ENCODE measurements at places on chromosomes 3 and 15.

- no peak for DNase-seq
Observed at GRCh38 chr3:66989241-66989640, 8.9 kb upstream of the KBTBD8 start.

DNA sequence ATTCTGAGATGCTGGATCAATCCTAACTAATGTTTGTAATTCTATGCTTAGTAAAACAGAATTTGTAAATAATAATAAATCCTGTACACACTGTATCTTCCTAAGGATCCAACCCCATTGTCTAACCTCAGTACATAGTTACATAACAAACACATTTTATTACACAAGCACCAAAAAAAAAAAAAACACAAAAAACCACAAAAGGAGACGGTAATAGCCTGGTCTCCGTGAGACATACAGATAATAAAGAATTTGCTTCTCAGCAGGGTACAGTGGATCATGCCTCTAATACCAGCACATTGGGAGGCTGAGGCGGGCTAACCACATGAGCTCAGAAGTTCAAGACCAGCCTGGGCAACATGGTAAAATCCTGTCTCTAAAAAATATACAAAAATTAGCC, 558.7 kb downstream of the MAGI1 start:
- no peak for DNase-seq

DNA sequence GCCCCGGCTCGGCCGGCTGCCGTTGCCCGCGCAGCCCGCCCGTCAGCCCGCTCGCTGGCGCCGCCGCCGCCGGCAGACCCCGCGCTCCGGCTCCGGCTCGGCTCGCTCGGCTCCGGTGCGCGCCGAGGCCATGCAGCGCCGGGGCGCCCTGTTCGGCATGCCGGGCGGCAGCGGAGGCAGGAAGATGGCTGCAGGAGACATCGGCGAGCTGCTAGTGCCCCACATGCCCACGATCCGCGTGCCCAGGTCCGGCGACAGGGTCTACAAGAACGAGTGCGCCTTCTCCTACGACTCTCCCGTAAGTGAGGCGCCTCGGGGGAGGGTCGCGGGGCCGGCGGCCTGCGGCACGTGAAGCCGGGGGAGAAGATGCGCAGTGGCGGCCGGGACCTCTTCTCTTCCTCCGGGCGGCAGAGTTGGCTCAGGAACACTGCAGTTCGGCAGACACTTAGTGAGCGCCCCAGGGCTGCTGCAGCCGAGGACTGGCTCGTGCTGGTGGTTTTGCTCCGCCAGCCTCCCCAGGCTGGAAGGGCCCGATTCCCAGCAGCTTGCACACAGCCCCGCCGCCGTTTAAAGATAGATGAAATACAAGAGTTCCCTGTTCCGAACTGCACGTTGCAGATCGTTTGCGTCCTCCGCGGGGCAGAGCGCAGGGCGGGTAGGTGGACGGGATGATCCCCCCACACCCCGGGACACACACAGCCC, 407 bp downstream of the USP13 start:
- peak; percentile 65 for DNase-seq

- no peak for DNase-seq
Observed at GRCh38 chr3:15523660-15524417, 2.3 kb upstream of the COLQ start.

GRCh38 chr3:129304146-129304961, 25.7 kb downstream of the HMCES start:
- DNase-seq = no peak

DNA sequence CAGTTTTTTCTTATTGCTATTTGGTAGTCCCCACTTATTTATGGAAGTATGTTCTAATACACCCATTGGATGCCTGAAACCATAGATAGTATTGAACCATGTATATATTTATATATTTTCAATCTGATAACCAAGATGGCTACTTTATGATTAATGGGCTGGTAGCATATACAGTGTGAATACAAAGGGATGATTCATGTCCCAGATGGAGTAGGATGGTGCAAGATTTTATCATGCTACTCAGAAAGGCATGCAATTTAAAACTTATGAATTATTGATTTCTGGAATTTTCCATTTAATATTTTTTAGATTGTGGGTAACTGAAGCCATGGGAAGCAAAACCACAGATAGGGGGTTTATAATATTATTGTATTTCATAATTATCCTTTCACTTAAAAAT, 35.2 kb downstream of the AP4E1 start:
- no peak for DNase-seq

- no peak for DNase-seq
Observed at GRCh38 chr15:74400915-74401757, 32.6 kb downstream of the SEMA7A start.

GRCh38 chr3:152404976-152405375, 136.2 kb downstream of the MBNL1 start:
- no peak for DNase-seq

DNA sequence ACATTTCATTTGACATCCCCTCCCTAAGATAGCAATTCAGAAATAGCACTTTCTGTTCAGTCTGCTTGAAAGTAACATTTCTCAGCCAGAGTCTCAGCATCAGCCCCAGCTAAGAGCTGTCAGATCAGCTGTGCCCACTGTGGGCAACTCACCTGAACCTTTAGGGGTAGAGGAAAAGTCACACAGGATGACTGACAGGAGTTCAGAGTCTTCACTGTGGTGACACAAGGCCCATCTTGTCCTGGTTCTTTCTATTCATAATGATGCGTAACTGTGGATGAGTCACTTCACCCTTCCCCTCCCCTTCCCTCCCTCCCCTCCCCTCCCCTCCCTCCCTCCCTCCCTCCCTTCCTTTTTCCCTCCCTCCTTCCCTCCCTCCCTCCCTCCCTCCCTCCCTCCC, 96.1 kb upstream of the RASGRP1 start:
- peak; percentile 52 for DNase-seq

DNA sequence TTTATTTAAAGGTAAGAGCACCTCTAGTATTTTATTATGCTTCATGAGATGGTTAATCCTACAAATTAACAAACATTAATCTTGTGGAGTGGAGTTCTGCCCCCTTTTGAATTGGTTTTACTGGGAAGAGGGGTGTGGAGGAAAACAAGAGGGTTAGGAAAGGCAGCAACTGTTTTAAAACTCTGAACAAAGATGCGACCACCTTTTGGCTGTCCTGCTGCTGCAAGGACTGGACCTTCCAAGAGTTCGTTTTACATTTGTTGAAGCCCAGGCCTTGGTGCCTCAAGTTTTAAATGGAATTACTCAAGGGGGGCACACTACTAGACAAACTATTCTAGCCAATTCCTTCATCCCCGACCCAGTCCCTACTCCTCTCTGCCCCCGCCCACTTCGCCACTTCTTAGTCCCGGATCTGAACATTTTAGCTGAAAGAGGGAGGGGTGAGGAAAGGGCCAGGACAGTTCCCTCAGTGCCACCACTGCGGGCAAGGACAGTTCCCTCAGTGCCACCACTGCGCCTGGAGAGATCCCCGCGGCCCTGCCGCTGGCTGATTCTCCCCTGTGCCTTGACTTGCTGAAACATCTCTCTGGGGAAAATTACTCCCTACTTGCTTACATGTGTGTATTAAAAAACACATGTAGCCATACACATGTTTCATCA, 11.2 kb downstream of the SOX2 start:
- DNase-seq = no peak

- DNase-seq = no peak
Observed at GRCh38 chr3:107524326-107524840, 1.6 kb downstream of the BBX start.

GRCh38 chr3:194514626-194515025, 27.8 kb upstream of the ATP13A3 start:
- peak; percentile 18 for DNase-seq

GRCh38 chr3:29754346-29754745, 473.5 kb downstream of the RBMS3 start:
- no peak for DNase-seq

- DNase-seq = no peak
Observed at GRCh38 chr3:195165790-195166189, 105.2 kb downstream of the XXYLT1 start.

All from activated CD8-positive, alpha-beta memory T cell treated with anti-CD3 and anti-CD28 coated beads, Interleukin-2, amount 50 U/mL, for 4 hours (primary cell).